ENCODE measurements at places on chromosomes 7 and 10.

- no peak for DNase-seq
Measured at GRCh38 chr7:92761391-92762097, 74.8 kb downstream of the CDK6 start.

DNA sequence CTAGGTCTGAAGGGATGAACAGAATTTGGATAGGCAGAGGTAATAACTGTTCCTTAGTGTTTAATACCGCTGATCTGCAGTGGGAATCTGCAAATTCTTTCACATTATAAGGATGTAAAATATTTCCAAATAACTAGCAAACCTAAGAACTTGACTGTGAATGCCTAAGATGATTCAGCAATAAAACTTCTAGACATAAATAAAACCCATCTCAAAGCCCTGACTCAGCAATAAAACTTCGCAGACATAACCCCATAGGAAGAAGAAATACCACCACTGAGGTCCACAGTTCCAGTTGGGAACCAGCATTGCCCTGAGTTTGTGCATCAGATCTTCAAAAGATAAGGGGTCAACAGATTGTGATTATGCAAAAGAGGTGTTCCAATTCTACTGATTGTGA lies 354.2 kb downstream of the GFRA1 start:
- DNase-seq = no peak

- DNase-seq = no peak
Measured at GRCh38 chr10:46515793-46516192, 40.7 kb downstream of the GPRIN2 start.

DNA sequence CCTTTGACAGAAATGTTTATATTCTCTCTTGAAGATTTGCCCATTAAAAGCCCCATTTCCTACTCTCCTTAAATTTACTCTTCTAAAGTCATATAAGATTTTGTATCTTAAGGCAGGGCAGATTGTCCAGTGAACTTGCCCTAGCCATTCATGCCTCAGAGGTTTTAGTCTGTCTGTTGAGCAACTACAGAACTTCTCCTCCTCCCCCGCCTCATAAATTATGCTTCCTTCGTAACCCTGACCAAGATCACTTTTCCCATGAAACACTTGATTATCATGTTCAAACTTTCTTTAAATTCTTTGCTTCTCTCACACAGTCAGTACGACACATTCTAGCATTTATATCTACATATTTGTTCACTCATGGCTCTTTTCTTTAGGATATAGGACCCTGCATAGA lies 621.3 kb downstream of the ANKRD7 start:
- no peak for DNase-seq

GRCh38 chr7:100007887-100008286 lies 7.5 kb upstream of the ZKSCAN1 start:
- no peak for DNase-seq

DNA sequence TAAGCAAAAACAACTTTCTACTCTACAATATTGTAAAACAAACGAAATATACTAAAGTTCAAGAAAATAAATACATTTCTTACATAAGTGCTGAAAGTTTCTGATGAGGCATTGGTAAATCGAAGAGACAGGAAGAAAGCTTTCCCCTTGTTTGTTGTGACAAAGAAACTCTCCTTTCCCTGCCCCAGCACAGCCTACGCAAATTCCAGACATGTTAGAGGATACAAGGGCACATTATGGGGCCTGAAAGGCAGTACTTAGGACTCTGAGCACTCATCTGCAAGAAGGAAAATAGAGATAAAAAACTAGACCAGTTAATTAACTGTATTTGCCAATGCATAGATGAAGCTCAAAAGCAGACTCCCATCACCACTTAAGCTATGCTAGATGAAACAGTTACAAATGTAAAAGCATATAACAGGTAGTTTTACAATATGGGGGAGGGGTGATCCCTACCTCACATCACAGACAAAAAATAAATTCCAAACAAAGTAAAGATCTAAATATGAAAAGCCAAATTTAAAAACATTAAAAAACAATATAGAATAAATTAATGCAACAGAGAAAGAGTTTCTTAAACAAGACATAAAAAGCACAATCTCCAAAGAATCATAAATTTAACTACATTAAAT lies 21.8 kb downstream of the ARHGAP19 start:
- DNase-seq = no peak

GRCh38 chr10:8462565-8462964 lies 408.1 kb downstream of the GATA3 start:
- no peak for DNase-seq

GRCh38 chr10:126475074-126475691 lies 86.9 kb upstream of the ADAM12 start:
- no peak for DNase-seq

DNA sequence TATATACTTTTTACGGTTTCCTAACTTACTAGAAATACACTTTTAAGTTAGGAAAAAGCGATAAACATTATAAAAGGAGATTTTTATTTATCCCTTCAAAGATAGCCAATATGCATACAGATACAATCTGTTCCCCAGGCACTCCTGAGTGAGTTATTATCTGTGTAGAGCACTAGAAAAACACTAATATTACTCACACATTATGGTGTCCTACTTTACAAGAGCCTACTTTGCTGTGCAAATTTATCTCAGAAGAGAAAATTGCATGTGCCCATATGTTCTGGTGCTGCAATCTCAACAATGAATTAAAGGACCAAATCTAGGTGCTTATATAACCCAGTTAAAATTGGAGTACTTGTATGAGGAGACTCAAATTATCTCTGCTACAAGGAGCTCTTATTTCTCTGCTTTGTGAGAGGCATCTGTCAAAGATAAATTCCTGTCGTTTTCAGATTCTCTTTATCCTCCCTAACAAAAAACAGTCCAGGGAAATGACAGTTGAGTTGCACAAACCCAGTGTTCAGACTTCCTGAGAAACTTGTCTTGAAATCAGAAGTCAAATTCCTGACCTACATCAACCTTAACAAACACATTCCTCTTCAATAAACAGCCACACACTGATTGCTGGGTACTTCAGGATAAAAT lies 28.9 kb downstream of the CPA1 start:
- no peak for DNase-seq
